CD4-positive, CD25-positive, alpha-beta regulatory T cell (primary cell): ENCODE measurements at places on chromosomes 4 and X.

DNA sequence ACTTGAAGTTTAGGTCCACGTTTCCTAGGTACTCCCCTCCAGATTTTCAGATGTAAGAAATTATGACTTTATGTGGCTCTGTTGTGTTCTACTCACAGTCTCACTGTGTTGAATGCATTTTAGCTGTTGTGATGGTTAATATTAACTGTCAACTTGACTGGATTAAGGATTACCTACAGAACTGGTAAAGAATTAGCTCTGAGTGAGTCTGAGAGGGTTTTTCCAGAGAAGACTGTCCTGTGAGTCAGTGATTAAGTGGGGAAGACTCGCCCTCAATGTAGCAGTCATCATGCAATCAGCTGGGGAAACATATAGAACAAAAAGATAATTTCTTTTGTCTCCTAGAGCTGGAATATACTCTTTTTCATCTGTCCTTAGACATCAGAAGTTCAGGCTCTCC lies 493.4 kb downstream of the ACTRT1 start:
- DNase-seq: no peak

DNA sequence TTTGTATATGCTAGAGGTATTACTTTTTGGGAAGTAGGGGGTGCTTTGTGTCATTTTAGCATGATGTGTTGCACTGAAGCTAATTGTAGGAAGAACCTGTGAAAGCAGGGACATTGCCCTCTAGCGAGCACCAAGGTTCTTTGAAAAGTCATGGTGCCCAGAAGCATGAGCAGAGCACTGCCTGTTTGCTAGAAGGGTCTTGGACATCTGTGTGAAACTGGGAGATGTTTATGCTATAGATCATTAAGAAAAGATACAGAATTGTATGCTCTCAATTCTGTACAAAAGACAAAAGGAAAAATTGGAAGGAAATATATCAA lies 14.7 kb downstream of the GRPR start:
- DNase-seq: no peak

DNA sequence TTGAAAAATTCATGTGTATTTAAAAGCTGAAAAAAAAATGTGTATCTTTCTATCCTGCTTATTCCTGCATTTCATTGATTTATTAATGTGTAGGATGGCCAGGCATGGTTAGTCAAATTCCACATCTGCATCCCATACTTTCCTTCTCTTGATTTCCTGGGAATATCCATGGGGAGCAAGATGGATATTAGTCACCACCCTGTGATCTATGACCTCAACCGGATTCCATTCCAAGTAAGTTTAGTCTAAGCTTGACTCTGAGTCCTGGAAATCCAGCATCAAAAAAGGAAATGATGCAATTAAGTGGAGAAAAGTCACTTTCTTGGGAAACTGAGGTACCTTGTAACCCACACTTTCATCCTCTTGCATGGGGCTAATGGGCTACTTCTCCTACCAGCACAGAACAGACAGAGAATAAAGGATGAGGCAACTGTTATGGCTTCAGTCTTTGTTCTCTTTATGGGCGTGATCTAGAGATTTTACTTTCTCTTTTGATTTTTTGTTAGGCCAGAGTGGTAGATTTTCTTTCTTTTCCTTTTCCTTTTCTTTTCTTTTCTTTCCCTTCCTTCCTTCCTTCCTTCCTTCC lies 17.1 kb upstream of the BEX4 start:
- no peak for DNase-seq

- DNase-seq: no peak
Observed at GRCh38 chrX:133989490-133989889, 4.1 kb upstream of the GPC3 start.

- DNase-seq: peak; percentile 83
Observed at GRCh38 chr4:153115322-153116290, 88.6 kb upstream of the TRIM2 start.

- DNase-seq: no peak
Observed at GRCh38 chr4:108465886-108466500, 154.4 kb upstream of the RPL34 start.

- no peak for DNase-seq
Observed at GRCh38 chr4:19774690-19775256, 476.9 kb upstream of the SLIT2 start.

DNA sequence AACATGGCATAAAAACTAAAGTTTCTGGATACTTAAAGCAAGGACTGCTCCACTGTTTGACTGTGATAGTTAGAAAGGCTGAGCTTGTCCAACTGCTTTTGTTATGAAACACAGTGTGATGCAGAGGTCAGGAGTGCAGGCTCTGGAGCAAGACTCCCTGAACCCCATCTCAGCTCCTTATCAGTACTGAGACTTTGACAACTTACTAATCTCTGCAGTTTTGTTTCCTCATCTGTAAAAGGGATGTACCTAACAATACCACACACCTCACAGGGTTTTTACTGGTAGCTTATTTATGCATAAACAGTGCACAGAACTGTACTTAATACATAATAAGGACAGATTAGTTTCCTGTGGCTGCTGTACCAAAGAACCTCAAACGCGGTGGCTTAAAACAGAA lies 804.3 kb downstream of the FSTL5 start:
- DNase-seq: no peak

DNA sequence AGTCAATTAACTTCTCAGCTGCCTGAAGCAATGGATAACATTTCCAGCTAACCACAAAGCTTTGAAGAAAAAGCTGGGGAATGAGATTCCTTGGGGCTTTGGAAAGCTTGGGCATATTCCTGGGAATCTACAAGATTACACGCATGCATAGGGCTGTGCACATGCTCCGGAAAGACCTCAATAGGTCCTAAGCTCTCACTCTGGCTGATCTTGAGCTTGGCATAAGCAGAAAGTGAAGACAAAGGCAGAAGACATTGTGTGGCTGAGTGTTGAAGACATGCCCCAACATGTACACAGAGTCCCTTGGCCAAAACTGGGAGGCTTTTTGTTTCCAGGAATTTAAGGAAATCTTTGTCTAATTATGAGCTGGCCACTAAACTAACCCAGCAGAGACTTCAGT lies 31.2 kb downstream of the ATG4A start:
- peak; percentile 4 for DNase-seq

DNA sequence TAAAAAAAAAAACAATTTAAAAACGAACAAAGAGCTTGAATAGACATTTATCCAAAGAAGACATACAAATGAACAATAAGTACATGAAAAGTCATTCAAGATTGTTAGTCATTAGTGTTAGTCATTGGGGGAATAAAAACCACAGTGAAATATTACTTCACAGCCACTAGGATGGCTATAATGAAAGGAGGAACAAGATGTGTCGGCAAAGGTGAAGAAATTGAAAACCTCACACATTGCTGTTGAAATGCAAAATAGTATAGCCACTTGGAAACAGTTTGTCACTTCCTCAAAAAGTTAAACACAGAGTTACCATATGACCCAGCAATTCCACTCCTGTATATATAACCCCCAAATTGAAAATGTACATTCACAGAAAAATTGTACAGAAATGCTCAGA lies 45.2 kb upstream of the SLC39A8 start:
- peak; percentile 20 for DNase-seq

DNA sequence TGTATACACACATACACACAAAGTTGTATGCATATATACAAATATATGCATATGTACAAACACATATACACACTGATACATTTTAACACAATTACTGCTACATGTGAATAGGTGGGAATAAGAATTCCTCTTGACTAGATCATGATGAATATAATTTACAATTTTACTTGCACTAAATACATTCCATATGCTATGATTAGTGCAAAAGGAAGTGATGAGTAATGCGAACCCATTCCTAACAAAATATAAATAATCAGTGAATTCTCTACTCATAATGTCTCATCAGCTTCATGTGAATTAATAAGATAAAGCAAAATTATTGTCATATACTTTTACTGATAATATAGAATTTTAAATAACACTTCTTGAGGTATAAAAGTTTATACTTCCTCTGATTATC lies 1077.3 kb upstream of the PCDH10 start:
- no peak for DNase-seq

DNA sequence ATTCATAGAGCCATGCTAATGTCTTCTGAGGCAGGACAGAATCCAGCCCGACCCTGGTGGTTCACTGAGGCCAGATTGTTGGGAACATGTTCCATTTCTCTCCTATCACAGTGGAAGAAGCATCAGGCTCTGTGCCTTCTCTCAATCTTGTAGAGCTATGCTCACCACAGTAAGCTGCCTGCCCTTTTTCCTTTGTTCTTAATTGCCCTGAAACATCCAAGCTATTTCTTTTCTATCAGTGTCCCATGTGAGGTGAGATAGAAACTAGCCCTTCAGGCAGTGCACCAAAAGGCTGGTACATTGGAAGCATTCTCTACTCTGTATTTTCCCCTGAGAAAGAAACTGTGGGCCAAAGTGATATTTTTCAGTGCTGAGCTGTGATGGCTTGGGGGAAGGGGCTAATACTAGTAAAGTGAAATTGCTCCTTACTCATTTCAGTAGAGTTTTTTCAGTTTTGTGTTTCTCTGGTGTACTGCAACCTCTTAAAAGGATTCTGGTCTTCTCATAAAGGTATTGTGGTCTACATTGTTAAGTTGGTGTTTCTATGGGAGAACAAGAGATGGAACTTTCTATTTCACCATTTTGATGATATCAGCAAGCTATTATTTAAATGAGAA lies 611.2 kb downstream of the RPA4 start:
- DNase-seq: no peak

- peak; percentile 1 for DNase-seq
Observed at GRCh38 chrX:109384699-109385098, 97.2 kb downstream of the GUCY2F start.

- no peak for DNase-seq
Observed at GRCh38 chr4:77202491-77202890, 45.5 kb downstream of the CCNG2 start.

GRCh38 chr4:139532947-139533346 lies 23.1 kb downstream of the SETD7 start:
- DNase-seq: no peak

- DNase-seq: no peak
Observed at GRCh38 chr4:74522251-74522991, 77.5 kb downstream of the AREG start.

DNA sequence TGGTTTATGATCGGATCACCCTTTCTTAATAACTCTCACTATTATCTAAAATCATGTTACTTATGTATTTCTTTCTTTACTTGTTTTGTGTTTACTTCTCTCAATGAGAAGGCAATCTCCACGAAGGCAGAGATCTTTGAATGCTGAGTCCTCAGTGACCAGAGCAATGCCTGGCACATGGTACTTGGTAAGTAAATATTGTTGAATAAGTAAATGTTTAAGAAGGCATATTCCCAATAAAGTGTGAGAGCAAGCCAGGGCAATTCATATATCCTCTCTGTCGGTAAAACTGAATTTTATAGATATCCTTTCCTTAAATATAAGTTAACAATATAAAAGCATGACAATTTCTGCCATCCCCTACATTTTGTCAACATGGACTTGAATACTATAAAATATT lies 94.4 kb downstream of the UGT8 start:
- no peak for DNase-seq

DNA sequence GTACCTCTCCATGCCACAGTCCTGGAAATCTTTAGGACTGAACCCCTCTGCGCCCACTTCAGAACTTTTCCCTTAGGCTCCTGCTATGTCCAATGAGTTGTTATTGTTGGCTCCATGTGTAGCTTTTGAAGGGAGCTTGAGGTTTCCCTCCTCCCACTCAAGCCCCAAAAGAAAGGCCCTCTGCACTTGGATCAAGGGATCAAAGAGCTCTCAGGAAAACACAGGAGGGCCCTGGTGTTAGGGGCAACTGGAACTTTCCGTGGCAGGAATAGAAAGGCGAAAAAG lies 135.0 kb downstream of the RASL11B start:
- DNase-seq: no peak

GRCh38 chr4:84965553-84966381 lies 723 bp downstream of the WDFY3 start:
- no peak for DNase-seq

- DNase-seq: no peak
Observed at GRCh38 chr4:4729206-4729605, 130.3 kb upstream of the MSX1 start.

- DNase-seq: peak; percentile 16
Observed at GRCh38 chr4:173167758-173168395, 734 bp upstream of the GALNT7 start.

DNA sequence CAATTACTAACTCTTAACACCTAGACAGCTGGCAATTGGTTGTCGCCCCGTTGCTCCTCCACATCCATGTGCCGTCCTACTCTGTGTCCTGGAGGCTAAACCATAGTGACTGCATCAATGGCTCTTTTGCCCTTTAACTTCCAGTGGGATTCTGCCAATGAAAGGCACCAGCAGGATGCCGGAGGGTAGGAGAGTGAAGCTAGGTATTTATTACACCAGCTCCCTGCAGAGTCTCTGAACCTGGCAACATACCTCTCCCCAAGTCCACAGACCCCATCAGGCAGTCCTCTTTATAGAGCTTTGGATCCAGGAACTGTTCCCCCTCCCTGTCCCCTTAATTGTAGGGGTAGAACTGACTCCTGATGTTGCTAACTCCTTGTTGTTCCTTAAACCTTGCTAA lies 426.8 kb downstream of the HNRNPD start:
- no peak for DNase-seq

- DNase-seq: no peak
Observed at GRCh38 chr4:9946170-9946569, 75.1 kb downstream of the SLC2A9 start.

GRCh38 chr4:79087071-79087470 lies 147.8 kb upstream of the PAQR3 start:
- DNase-seq: no peak

DNA sequence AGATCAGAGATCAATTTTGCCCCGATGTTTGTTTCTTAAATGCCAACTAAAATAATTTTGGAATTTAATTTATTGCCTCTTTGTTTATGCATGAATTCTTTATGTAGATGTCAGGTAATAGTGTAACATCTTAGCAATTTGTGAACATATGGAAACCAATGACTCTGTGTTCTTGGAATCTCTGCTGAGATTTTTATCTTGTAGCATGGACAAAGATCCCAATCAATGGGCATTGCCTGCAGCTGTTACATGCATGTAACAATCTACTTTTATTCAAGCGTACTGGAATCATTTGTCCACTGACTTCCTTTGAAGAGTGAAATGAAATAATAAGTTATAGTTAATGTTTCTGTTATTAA lies 61.6 kb upstream of the ARSJ start:
- no peak for DNase-seq

- DNase-seq: no peak
Observed at GRCh38 chrX:39755143-39756032, 342.4 kb downstream of the BCOR start.

DNA sequence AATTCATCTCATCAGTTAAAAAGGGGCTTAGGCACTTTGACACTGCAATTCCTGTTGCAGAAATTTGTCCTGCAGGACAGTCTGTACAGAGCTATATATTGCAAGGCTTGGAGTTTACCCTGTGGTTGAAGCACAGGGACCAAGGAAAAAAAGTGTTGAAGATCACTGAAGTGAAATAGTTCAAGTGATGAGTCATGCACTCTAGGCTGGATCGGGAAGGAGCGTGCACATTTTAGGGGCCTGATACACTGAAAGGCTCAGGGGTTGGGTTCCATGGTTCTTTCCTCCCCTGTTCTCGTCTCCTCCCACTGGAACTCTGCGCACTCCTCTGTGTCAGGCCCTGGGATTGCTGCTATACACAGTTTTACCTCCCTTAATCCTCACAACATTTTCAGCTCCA lies 104.9 kb upstream of the ARMCX2 start:
- DNase-seq: no peak
